ENCODE measurements at places on chromosomes 13 and 19.
A peak's percentile ranks its signal among the peaks of the same experiment; 100 is the strongest.

DNA sequence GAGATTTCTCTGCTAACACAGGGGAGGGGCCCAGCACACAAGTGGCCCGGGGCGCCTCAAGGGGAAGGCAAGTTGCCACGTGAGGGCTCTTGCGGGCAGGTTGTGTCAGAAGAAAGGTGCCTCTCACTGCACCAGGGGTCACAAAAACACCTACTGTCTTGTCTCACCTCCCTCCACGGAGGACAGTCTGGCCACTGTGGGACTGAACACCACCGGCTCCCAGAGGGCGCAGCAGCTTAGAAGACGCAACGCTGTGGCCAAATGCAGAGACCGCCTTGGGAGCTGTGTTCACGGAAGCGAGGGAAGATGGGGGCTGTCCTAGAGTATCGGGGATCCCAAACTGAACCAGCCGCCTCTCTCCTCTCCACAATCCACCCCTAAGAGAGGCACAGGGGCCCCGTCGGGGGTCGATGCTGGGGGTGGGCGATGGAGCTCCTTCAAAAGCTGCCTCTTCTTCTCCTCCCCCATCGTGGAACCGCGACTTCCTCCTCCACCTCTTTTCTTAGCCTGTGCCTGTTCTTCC is 177.5 kb downstream of the FOXO1 start:
- peak; percentile 30 for DNase-seq

GRCh38 chr13:108924541-108924940 is 295.1 kb downstream of the MYO16 start:
- no peak for DNase-seq

DNA sequence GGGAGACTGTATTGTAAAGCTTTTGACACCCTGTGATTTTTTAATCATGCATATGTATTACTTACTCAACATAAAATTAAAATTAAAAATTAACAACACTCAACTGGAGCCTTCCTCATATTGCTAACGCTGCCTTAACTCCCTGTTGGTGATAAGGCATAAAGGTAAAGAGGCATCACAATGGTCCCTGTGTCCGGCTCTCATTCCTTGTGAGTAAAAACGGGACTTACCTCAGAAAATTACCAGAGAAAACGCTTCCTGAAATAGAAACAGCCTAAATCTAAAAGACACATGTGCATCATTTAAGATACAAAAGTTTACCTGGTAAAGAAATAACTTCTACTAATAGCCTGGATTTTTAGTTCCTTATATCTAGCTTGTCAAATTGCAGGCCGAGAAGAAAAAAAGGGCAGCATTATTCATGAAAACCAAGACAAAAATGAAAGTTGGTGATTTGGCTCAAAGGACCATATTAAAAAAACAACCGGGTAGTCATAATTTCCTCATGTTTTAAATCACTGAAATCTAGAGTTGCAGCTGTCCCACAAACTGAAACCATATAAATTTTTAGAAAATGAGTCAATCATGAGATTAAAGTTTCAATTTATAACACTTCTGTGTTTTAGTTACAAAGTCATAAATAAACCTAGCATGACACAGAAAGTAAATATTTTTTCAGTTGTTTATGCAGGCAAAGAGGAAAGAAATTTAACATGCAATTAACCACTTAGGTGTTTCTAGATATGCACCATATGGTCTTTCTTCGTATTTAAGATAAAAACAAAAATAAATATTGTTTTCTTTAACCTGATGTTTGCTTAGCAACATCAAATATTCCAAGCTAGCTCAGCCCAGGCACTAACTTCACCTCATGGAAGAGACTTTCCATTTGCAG is 94.7 kb downstream of the MIPEP start:
- no peak for DNase-seq

DNA sequence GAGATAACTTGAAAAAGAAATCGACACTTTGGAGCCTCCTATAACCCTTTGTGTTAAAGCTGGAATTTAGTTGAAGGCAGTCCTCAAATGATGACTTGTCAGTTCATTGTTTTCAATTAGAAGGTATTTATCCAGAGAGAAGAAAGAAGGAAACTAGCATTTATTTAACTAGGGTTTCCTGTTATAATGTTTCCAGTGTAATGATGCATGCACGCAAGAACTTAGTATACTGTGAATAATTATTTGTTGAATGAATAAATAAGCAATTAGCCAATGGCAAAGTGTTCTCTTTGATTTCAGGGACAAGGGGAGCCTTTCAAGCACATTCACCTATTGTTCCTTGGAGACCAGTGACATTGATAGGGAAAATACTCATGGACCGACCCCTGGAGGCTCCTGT is 307.4 kb downstream of the KLF5 start:
- no peak for DNase-seq

DNA sequence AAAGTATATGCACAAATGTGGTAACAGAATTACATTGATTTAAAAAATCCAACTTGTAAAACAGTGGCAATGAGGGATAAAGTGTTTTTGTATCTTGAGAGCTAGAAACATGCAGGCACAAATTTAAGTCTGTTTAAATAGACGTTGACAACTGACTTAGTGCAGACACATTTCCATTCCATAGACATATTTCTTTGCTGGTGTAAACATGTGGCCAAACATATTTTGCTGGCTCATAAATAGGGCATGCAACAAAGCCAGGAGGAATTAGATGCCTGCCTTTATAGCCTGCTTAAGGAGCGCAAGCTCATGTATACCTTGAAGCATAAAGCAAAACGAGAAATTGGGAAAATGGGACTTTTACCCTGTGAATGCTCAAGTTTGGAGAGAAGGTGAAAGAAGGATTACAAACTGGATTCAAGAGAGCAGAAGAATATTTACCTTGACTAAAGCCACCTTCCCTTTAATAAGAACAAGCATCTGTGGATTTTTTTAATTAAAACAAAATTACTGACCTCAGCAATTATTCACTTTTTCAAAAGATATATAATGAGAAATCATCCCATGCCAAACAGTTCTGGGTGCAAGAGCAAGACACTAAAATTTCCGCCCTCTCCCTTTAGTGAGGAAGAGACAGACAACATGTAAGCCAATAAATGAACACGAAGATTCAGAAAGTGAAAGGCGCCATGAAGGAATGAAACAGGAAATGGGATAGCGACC is 71.0 kb downstream of the DCT start:
- DNase-seq, result no peak

GRCh38 chr13:51064753-51065152 is 46.3 kb downstream of the C13orf42 start:
- no peak for DNase-seq

DNA sequence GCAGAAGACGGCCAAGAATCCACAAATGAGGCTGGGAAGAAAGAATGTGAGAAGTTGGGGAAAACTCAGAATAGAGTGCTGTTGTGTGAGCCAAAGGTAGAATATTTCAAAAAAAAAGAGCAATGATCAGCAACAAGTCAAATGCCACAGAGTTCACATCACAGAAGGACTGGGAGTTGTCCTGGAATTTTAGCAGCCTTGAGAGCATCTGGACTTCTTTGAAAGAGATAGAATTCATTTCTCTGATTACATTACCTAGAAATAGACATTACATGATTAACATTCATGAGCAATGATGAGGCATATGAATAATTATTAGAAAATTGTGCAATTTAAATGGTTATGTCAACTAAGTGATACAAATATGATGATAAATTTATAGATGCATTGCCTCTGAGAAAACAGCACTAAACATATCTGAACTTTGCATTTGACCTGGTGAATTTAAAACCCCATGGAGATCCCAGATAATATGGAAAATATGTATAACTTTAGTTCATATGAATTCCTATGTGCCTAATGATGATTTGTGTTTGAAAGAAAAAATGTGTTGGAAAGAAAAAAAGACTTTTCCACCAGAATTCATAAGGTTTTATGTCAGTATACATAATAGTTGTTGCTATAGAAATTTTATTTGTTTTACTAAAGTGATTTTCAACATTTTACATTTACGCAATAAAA is 186.2 kb downstream of the POSTN start:
- DNase-seq, result no peak

DNA sequence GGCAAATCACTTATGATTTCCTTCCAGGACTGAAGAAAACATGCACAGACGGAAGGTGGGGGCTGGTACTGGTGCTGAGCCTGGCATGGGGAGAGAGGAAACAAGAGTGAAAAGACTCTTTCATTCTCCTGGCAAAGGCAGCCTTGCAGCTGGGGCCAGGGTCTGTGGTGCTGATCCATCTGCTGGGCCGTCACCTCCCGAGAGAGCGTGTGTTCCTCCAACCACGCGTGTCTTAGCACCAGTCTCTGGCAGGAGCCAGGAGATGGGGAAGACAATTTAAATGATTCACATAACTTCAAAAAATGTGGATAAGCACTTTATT is 23.9 kb upstream of the SPART start:
- DNase-seq, result no peak

- no peak for DNase-seq
Measured at GRCh38 chr19:3833578-3834348, 35.1 kb downstream of the ZFR2 start.

GRCh38 chr19:43562698-43563241 is 12.6 kb downstream of the XRCC1 start:
- DNase-seq, result peak; percentile 38

DNA sequence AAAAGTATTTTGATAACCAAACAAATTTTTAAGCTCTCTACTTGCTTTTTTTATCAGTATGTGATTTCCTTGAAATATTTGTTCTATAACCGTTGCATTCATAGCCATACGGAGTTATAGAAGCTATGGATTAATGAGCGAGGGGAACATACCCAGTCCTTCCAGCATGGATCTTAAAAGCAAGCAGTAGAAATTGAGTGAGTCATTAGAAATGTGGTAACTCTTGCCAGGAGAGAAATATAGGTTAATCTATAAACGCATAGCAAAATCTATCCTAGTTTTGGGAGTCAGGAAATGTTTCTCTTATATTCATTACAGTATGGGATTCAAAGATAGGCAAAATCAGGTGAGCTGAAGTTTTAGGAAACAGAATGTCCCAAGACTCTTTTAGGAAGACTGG is 507.4 kb downstream of the DACH1 start:
- no peak for DNase-seq

DNA sequence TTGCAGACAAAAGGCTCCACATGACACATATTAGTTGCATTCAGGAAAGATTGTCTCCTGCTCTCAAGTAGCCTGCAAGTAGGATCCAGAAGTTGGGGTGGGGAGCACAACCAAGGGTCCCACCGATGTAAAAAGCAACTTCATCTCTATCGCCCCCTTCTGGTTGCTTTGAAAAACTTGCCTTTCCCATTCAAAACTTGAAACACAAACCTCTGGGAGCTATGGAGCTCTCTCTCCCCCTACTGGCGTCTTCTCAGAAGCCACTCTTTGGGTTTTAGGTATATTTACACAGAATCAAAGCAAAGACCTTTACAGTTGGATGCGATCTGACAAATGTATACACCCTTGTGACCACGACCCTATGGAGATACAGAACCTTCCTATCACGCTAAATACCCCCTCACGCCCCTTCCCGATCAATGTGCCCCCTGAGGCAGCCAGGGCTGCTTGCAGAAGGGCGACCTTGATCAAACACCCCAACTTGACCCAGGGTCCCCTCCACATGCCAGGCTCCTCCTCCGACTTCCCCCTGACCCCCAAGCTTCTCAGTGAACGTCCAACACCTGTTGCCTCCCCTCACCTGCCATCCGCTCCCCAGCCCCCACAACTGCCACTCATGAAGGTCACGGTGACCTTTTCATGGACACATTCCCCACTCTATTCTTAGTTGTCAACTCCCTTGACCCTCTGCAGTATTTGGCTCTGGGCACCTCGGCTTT is 10.1 kb downstream of the NOSIP start:
- DNase-seq, result peak; percentile 77

DNA sequence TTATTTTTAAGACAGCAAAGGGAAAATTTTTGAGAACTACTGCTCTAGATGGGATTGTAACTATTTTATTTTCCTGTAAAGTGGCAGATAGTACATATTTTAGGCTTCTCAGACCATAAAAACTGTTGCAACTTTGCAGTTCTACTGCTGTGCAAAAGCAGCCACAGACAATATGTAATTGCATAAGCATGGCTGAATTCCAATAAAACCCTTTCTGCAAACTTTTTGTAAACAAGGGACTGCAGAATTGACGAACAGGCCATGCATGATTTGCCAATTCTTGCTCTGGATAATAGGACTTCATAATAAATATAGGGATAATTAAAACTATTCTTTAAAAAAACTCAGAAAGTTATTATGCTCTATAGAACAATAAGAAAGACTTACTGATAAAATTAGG is 149.1 kb downstream of the SLITRK5 start:
- no peak for DNase-seq

GRCh38 chr13:43494206-43494605 is 292.6 kb downstream of the ENOX1 start:
- DNase-seq, result no peak

GRCh38 chr19:34215006-34215665 is 39.2 kb upstream of the GARRE1 start:
- DNase-seq, result no peak

DNA sequence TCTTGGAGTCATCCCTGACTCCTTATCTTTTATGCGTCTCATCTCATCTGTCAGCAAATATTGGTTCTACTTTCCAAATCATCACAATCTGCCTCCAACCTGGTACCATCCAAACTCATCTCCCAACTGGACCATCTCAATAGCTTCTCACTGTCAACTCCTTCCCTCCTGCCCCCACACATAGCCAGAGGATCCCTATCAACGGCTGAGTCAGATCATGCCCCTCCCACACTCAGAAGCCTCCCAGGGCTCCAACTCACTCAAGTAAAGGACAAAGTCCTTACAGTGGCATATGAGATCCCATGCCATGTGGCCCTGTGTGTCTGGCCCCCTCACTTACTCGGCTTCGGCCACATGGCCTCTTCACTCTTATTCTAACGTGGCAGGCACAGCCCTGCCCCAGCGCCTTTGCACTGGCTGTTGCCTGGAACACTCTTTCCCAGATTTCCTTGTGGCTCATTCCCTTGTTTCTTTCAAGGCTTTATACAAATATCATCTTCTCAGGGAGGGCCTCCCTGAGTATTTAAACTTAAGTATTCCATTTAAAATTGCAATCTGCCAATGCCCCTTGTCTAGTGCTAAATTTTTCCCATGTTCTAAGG is 4.3 kb downstream of the SPRED3 start:
- DNase-seq, result no peak

DNA sequence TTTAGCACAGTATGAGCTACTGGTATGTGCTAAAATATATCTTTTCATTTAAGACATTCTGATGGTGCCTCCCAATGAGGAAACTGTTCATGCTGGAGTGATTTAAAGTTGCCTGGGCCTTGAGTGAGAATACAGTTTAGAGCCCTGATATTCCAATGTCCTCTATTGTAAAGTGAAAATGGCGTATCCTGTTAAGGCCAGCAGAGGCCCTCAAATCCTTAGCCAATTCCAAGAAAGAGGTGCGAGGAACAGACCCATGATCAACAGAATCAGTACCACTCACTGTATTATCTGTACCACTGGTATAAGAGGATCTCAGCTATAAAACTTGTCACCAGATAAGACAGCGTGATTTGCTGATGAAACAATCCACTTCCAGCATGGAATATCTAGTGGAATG is 273.1 kb upstream of the SLITRK5 start:
- DNase-seq, result no peak

GRCh38 chr13:109673477-109673876 is 112.9 kb downstream of the IRS2 start:
- DNase-seq, result no peak

- no peak for DNase-seq
Measured at GRCh38 chr13:32135655-32136054, 104.1 kb downstream of the FRY start.

- no peak for DNase-seq
Measured at GRCh38 chr19:32873247-32873959, 3.8 kb upstream of the SLC7A9 start.

GRCh38 chr13:112161521-112162301 is 94.8 kb downstream of the SOX1 start:
- no peak for DNase-seq

GRCh38 chr19:13957051-13957450 is 4.7 kb downstream of the DCAF15 start:
- no peak for DNase-seq

GRCh38 chr13:61029064-61029463 is 386.6 kb downstream of the PCDH20 start:
- no peak for DNase-seq
